ENCODE measurements at places on chromosomes 5 and 9. TPM values are rescaled to one million over a fixed set of nuclear protein-coding genes. Genes with fewer than 3 reads are reported as not detected.

The FOXI1 gene
- total RNA-seq = not detected

DNA sequence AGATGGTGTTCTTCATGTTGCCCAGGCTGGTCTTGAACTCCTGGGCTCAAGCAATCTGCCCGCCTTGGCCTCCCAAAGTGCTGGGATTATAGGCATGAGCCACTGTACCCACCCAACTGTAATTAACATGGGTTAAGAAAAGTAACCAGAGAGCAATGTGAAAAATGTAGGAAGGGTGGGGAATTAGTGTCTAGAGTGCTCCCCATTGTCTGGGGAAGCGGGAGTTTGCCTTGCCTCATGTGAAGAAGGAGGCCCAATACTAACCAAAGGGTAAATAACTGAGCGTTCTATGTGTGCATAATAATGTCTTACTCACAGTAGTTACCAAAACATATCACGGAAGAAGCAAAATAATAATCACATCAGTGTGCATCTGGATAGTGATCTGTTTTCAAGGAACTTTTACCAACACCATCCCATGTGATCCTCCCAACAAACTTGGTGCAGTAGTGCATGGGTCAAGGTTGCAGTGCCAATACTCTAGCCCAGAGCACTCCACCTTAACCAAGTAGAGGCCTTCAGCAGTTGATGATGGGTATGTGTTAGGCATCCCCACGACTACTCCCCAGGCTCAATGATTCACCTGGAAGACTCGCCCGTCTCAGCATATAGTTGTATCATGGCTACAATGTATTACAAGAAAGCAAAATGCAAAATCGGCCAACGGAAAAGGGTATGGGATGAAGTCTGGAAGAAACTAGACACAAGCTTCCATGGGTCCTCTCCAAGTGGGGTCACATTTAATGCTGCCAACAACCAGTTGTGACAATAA is 26.2 kb downstream of the GNAQ start:
- no peak for DNase-seq
- H3K27ac ChIP-seq = peak overlapping the region; percentile 56
- H3K27me3 ChIP-seq = no peaks in the 10 kb centered on the region
- no peak overlapping the region for H3K4me3 ChIP-seq
- H3K36me3 ChIP-seq = no peaks in the 10 kb centered on the region

GRCh38 chr9:126696401-126697145 is 82.8 kb downstream of the LMX1B start:
- H3K27me3 ChIP-seq = no peaks in the 10 kb centered on the region
- H3K27ac ChIP-seq = no peak overlapping the region
- DNase-seq = no peak
- no peak overlapping the region for H3K4me3 ChIP-seq

GRCh38 chr5:17727098-17727497 is 92.8 kb downstream of the TAF11L14 start:
- no peaks in the 10 kb centered on the region for H3K36me3 ChIP-seq
- H3K27me3 ChIP-seq = peaks cover 4% of the 10 kb centered on the region
- DNase-seq = no peak
- H3K4me3 ChIP-seq = no peak overlapping the region
- H3K4me1 ChIP-seq = no peaks in the 10 kb centered on the region

DNA sequence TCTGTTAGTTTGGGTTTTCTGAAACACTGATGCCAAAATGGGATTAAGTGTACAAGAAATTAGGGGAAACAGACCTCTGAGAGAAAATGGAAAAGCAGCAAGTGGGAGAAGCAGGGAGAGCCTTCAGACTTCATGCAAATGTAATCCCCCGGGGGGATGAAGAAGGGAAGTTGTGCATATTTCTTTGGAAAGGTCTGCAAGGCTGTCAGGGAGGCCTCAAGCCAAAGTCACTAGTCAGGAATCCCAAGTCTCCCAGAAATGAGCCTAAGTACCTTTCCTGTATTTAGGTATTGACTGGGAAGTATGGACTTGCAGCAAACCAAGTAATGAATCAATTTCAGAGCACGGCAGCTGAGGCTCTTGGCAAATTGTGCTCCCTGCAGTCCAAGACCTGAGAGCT is 2.2 kb downstream of the FTMT start:
- no peak overlapping the region for H3K27ac ChIP-seq
- H3K36me3 ChIP-seq = no peaks in the 10 kb centered on the region
- H3K4me3 ChIP-seq = no peak overlapping the region
- H3K4me1 ChIP-seq = no peaks in the 10 kb centered on the region

- H3K27ac ChIP-seq = no peak overlapping the region
- H3K4me1 ChIP-seq = no peaks in the 10 kb centered on the region
- DNase-seq = no peak
- no peaks in the 10 kb centered on the region for H3K36me3 ChIP-seq
- H3K27me3 ChIP-seq = no peaks in the 10 kb centered on the region
Observed at GRCh38 chr9:93417538-93417937, 33.9 kb upstream of the FAM120A start.

- H3K27me3 ChIP-seq = no peaks in the 10 kb centered on the region
- H3K36me3 ChIP-seq = no peaks in the 10 kb centered on the region
- H3K4me3 ChIP-seq = peak within 1 kb of the TSS; percentile 64
- H3K4me1 ChIP-seq = peaks cover 12% of the 10 kb centered on the region
- no peak within 1 kb of the TSS for H3K27ac ChIP-seq
Observed at GRCh38 chr9:34620061-34620994, at the start of gene DCTN3. TSS of gene DCTN3 (minus strand) at chr9:34620495. CDS start at chr9:34620464, 31 bp downstream.

DNA sequence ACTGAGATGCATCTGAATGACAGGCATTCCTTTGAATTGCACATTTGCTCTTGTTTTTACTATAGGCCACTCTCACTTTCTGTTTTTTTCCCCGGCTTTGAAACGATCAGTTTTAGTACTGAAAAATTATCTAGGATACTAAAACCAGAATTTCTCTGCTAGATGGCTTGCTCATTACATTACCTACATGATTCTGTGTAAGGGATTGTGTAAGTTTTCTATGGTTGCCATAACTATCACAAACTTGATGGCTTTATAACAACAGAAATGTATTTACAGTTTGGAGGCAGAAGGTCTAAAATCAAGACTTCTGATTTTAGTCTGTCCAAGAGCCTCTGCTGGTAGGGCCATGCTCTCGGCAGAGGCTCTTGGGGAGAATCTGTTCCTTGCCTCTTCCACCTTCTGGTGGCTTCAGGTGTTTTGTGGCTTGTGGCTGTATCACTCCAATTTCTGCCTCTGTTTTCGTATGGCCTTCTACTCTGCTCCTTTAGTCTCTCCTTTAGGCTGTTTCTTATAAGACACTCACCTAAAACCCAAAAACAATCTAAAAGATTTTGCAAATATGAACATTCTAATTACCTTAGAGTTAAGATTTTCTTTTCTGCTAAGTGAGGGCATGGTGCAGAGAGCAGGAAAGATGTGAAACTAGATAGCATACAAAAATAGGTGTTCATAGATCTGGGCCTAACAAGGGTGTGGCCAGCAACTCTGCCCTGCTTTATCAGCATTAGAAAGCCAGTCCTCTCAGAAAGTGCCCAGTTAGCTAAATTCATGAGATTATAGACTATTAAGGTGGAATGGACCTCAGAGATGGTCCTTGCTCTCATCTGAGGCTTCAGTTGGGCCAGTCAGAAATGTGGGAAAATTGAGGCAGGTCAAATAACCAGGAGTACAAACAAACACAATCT is 93.3 kb upstream of the CDKN2B start:
- no peaks in the 10 kb centered on the region for H3K36me3 ChIP-seq
- no peaks in the 10 kb centered on the region for H3K27me3 ChIP-seq
- no peak overlapping the region for H3K4me3 ChIP-seq
- DNase-seq = no peak
- no peak overlapping the region for H3K27ac ChIP-seq

GRCh38 chr9:94922098-94922607 is 195.7 kb downstream of the AOPEP start:
- no peak overlapping the region for H3K4me3 ChIP-seq
- no peak for DNase-seq
- H3K27ac ChIP-seq = peak overlapping the region; percentile 50
- H3K4me1 ChIP-seq = peaks cover 12% of the 10 kb centered on the region
- H3K27me3 ChIP-seq = no peaks in the 10 kb centered on the region

The OR13C4 gene
- 0.17 TPM for total RNA-seq

- no peaks in the 10 kb centered on the region for H3K4me1 ChIP-seq
- DNase-seq = no peak
- no peak overlapping the region for H3K4me3 ChIP-seq
- H3K27ac ChIP-seq = no peak overlapping the region
- H3K27me3 ChIP-seq = no peaks in the 10 kb centered on the region
Observed at GRCh38 chr9:16386007-16386826, 484.3 kb downstream of the BNC2 start.

The F2RL1 gene
- 3.1 TPM for total RNA-seq

DNA sequence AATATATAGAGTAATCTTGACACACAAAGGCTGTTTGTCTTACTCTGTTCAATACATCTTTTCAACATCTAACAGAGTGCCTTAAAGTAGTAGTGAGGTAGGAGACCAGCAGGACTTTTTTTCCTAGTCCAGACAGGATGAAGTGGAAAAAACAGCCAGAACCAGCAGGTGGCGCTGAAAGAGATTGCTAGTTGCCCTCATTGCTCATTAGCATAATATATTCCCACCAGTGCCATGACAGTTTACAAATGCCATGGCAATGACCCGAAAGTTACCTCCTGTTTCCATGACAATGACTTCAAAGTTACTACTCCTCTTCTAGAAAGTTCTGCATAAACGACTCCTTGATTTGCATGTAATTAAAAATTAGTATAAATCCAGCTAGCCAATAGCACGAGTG is 387.4 kb downstream of the ACTL7B start:
- H3K36me3 ChIP-seq = no peaks in the 10 kb centered on the region
- H3K27me3 ChIP-seq = no peaks in the 10 kb centered on the region
- H3K4me3 ChIP-seq = no peak overlapping the region

- H3K36me3 ChIP-seq = no peaks in the 10 kb centered on the region
- H3K4me1 ChIP-seq = no peaks in the 10 kb centered on the region
- H3K27me3 ChIP-seq = no peaks in the 10 kb centered on the region
- DNase-seq = no peak
- no peak overlapping the region for H3K27ac ChIP-seq
- no peak overlapping the region for H3K4me3 ChIP-seq
Observed at GRCh38 chr9:107969727-107970126, 480.2 kb upstream of the KLF4 start.

The SPAAR gene
- total RNA-seq = 0.65 TPM

DNA sequence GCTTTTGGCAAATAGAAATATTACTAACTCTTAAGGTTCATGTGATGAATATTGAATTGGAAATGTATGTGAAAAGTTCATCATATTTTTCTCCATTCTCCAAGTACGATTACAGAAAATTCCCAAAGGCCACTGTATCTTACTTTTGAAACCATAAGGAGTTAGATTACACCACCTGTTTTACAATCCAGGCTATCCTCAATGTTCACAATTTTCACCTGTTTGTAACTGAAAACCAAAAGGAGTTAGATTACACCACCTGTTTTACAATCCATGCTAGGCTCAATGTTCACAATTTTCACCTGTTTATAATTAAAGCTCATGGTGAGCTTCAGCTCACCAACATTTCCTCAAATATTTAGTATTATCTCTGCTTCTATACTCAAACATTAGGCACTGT is 188.0 kb downstream of the HCN1 start:
- no peaks in the 10 kb centered on the region for H3K36me3 ChIP-seq
- H3K27me3 ChIP-seq = no peaks in the 10 kb centered on the region
- DNase-seq = no peak
- no peak overlapping the region for H3K27ac ChIP-seq
- H3K4me1 ChIP-seq = no peaks in the 10 kb centered on the region

GRCh38 chr5:147303976-147304375 is 69.2 kb downstream of the STK32A start:
- H3K4me1 ChIP-seq = no peaks in the 10 kb centered on the region
- H3K4me3 ChIP-seq = no peak overlapping the region

DNA sequence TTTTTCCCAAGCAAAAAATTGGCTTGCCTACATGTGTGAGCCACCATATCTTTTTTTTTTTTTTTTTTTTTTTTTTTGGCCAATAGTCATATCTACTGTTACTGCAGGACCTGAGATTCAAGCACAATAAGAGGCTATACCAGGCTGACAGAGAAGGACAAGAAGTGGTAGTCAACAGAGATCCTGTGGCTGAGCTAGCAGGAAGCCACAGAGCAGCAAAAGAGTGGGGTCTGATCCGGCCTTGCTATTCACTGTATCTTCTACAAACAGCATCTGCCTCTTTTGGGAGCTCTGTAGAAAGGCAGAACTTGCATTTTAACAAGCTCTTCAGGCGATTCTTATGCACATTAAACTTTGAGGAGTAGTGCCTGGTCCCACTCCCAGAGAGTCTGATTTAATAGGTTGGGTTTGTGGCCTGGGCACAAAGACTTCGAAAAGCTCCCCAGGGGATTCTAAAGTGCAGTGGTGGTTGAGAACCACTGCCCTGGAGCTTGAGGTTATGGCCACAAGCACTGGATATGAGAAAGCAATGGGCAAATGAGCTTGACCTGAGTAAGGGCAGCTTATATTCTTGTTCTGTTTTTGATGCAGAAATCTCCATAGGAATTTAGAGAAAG is 162.8 kb downstream of the PIK3R1 start:
- H3K36me3 ChIP-seq = no peaks in the 10 kb centered on the region
- no peak overlapping the region for H3K27ac ChIP-seq
- no peaks in the 10 kb centered on the region for H3K27me3 ChIP-seq

The C9orf50 gene
- total RNA-seq = not detected

DNA sequence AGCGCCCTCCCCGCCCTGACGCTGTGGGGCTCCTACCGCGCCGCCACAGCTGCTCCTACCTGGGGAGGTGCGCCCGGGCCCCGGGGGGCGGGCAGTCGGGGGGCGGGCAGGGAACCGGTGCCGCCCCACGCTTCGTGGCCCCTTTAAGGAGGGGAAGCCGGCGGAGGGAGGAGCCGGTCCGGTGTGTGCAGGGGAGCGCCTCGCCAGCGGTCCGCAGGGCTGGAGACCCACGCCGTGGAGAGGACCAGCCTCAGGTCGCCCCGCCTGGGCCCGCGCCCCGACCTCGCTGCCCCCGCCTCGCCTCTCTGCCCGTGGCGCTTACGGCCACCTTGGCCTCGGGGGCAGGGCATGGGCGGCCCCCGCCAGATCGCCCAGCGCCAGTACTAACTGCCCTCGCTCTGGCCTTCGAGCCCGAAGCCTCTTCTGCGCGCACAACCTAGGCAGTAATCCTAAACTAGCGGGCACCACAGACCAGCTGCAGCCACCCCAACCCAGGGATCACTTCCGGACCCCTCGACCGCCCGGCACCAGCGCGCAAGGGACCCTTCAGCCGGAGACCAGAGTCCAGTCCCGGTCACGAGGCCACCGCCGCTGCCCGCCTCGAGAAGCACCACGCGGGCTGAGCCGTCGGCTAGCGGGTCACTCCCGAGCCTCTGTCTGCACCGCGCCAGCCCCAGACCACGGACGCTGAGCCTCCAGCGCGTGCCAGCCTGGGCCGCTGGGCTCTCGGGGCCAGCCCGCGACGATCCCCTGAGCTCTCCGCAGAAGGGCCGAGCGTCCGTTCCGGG is at the start of gene FOXE1:
Gene FOXE1 (plus strand): TSS at position 171 of the 788 bp plus-strand sequence. CDS start 689 bp downstream, outside the sequence.
- no peaks in the 10 kb centered on the region for H3K36me3 ChIP-seq
- DNase-seq = peak; percentile 33
- no peak within 1 kb of the TSS for H3K27ac ChIP-seq
- peak within 1 kb of the TSS; percentile 26 for H3K4me3 ChIP-seq
- H3K4me1 ChIP-seq = peaks cover 25% of the 10 kb centered on the region

DNA sequence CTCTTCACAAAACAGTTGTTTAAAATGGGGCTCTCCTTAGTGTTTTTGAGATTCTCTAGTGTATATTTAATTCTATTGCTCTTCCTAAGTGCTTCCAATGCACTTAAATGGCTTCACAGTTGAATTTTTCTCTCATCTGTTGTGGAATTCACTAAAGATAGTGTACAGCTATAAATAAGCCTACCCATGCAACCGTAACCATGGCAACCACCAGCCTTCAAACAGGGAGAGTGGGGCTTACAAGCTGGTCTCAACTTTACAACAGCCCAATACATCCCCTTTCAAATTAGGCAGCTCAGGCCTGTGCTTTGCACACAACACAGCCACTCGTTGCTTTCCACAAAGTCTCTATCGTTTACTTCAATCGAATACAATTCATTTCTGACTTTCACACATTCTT is 144.0 kb upstream of the PLPPR1 start:
- H3K4me3 ChIP-seq = no peak overlapping the region
- H3K27ac ChIP-seq = no peak overlapping the region
- no peaks in the 10 kb centered on the region for H3K4me1 ChIP-seq
- no peaks in the 10 kb centered on the region for H3K27me3 ChIP-seq

The NRG2 gene
- not detected for total RNA-seq
